ENCODE measurements at places on chromosomes 7 and 10. TPM values are rescaled to one million over a fixed set of nuclear protein-coding genes. Genes with fewer than 3 reads are reported as not detected.

Gene MRPL32
- 57.0 TPM for total RNA-seq

Gene CREB5
- total RNA-seq: 0.90 TPM

Gene MRC1
- 5.3 TPM for total RNA-seq

Gene SFMBT2
- 6.9 TPM for total RNA-seq

Gene VKORC1L1
- 13.3 TPM for total RNA-seq

GRCh38 chr7:36312064-36312914 lies 77.4 kb upstream of the ANLN start:
- H3K27ac ChIP-seq: no peak overlapping the region
- H3K4me1 ChIP-seq: no peaks in the 10 kb centered on the region
- DNase-seq: no peak
- H3K36me3 ChIP-seq: no peaks in the 10 kb centered on the region
- no peak overlapping the region for H3K4me3 ChIP-seq

DNA sequence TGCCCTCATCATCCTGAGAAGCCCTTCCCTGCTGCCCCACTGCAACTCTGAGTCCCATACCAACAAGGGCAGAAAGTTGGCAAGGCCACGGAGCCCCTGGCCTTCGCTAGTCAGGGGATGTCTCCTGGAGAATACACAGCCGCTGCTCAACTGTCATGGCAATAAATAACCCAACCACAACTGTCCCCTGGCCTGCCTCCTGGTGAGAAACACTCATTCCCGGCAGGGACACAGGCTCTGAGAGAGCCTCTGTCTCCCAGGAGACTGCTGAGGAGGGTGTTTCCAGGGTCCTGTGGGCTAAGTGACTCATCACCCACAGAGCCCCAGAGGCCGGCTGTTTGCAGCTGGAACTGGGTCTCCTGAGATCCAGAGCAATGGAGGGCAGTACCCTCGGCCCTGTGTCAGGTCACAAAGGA lies 354.1 kb downstream of the TNS3 start:
- no peak overlapping the region for H3K27ac ChIP-seq
- peaks cover 12% of the 10 kb centered on the region for H3K4me1 ChIP-seq
- H3K4me3 ChIP-seq: no peak overlapping the region
- H3K36me3 ChIP-seq: no peaks in the 10 kb centered on the region
- peak; percentile 25 for DNase-seq

DNA sequence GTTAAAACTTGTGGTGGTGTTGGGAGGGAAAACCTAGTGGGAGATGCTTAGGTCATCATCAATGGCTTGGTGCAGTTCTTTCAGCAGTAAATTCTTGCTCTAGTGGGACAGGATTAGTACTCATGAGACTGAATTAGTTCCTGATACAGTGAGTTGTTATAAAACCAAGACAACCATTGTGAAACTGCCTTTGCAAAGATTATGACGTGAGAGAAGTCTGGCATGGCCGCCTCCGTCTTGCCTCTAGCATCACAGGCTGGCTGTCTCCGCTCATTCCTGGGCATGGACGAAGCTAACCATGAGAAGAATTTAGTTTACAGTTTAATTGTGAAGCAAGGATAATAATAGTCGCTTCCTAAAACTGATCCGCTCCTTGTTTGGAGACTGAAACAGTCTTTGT lies 186.4 kb downstream of the KIF20B start:
- no peaks in the 10 kb centered on the region for H3K27me3 ChIP-seq
- DNase-seq: no peak
- no peaks in the 10 kb centered on the region for H3K36me3 ChIP-seq

- no peaks in the 10 kb centered on the region for H3K36me3 ChIP-seq
- no peak overlapping the region for H3K27ac ChIP-seq
- peaks cover 8% of the 10 kb centered on the region for H3K4me1 ChIP-seq
- no peak for DNase-seq
- H3K27me3 ChIP-seq: no peaks in the 10 kb centered on the region
- no peak overlapping the region for H3K4me3 ChIP-seq
These were observed 61.7 kb downstream of the AUTS2 start for GRCh38 chr7:69659983-69660382.

DNA sequence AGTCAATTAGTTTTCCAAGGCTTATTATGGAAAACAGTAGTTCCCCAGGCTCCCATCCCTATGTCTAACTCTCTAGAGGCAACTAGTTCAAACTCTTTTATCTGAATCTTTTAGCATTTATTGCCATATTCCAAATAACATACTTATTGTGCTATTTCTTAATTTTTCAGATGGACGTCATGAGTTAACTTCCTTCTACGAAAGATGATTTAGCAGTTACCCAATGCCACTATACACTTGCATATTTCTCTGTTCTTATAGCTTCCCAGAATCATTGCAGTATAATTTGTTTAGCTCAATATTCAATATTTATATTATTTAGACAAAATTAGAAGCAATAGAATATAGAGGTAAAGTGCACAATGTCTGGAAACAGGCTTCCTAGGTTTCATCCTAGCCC lies 52.8 kb downstream of the REEP3 start:
- H3K36me3 ChIP-seq: no peaks in the 10 kb centered on the region
- DNase-seq: no peak
- H3K27me3 ChIP-seq: no peaks in the 10 kb centered on the region
- H3K27ac ChIP-seq: peak overlapping the region; percentile 67
- peaks cover 32% of the 10 kb centered on the region for H3K4me1 ChIP-seq

GRCh38 chr10:133361773-133362441 lies 4.1 kb upstream of the FUOM start:
- no peak overlapping the region for H3K27ac ChIP-seq
- H3K27me3 ChIP-seq: peaks cover 6% of the 10 kb centered on the region
- peaks cover 3% of the 10 kb centered on the region for H3K4me1 ChIP-seq

DNA sequence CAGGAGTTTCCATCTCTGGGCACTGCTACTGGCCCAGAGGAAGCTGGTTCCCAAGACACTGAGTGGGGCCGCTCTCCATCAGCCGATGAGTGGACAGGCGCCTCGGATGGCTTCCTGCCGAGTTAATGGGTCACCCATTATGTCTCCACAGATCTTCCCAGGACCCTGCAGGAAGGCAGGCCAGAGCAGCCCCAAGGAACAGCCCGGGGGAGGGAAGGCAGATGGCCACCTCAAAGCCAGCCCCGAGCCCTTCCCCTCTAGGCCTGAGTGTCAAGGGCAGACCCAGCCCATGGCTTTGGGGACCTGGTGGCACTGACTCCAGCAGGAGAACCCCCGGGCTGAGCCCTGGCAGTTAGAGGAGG lies 3.4 kb upstream of the LFNG start:
- peaks cover 7% of the 10 kb centered on the region for H3K27me3 ChIP-seq
- H3K27ac ChIP-seq: no peak overlapping the region
- no peaks in the 10 kb centered on the region for H3K4me1 ChIP-seq
- no peak for DNase-seq
- no peaks in the 10 kb centered on the region for H3K36me3 ChIP-seq
- no peak overlapping the region for H3K4me3 ChIP-seq

DNA sequence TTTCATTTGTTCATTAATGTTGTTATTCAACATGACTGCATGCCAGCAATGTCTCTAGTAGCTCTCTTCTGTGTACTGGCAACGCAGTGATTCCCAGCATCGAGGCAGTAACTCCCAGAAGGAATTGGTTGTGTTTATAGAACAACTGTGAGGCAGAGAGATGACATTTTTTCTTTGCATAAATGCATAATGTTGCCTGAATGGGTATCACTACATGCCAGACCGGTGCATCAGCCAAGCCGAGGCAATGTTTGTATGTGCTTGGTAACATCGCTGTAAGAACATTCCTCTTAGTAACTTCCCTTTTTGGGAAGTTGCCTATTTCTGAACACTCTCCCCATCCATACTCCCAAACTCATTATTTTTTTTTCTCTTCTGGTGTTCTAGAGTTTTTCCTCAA lies 182.9 kb downstream of the HTR7 start:
- H3K4me1 ChIP-seq: no peaks in the 10 kb centered on the region
- no peak overlapping the region for H3K27ac ChIP-seq
- no peak overlapping the region for H3K4me3 ChIP-seq
- no peak for DNase-seq

DNA sequence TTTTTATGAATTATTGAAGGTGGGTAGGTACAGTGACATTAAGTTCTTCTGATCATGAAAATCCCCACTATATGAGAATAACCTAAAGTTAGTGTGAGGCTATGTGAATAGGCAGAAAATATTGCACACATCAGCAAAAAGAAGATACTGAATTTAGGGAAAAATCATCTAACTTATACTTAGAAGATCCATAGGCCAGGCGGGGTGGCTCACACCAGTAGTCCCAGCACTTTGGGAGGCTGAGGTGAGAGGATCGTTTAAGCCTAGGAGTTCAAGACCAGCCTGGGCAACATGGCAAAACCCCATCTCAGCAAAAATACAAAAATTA lies 49.5 kb upstream of the ARHGAP12 start:
- H3K27ac ChIP-seq: no peak overlapping the region
- no peaks in the 10 kb centered on the region for H3K36me3 ChIP-seq
- no peak overlapping the region for H3K4me3 ChIP-seq
- DNase-seq: no peak

DNA sequence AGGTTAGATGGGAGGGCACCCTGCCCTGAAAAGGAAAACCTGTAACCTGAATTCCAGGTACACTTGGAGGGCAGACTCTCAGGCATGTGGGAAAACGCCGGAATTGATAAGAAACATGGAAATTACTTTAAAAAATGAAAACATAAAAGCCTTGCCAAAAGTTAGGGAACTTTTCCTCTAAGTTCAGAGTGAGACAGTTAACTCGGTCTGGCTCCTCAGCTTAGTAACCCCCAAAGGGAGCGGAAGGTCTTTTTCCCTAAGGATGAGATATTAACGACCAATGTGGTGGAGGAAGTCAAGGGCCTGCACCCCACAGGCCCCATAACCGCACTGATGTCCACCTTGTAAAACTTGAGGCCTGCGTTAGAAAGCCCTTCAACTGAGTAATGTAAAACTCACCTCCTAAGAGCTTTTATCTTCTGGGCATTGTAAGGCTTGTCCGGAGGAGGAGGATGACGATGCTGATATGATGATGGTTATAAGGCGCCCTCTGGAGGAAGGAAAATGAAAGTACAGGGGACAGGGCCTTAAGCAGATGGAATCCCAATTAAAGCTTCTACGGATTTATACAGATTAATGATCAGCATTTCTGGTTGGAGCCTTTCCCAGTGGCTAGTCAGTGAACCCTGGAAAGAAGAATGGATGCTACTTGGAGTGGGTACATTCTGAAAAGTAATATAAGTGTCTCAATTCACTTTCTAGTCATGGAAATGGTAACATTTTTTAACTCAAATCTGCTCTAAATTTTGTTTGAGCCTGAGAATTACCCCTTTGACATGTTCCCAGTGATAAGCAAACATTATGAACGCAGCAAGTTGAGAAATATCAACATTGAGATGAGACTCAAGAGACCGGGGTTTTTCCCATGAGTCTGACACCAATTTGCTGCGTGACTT lies 694 bp downstream of the COL1A2 start:
- peak overlapping the region; percentile 44 for H3K4me3 ChIP-seq
- peak; percentile 39 for DNase-seq
- H3K4me1 ChIP-seq: no peaks in the 10 kb centered on the region
- H3K27ac ChIP-seq: peak overlapping the region; percentile 75
- peaks cover 39% of the 10 kb centered on the region for H3K27me3 ChIP-seq
- H3K36me3 ChIP-seq: no peaks in the 10 kb centered on the region

DNA sequence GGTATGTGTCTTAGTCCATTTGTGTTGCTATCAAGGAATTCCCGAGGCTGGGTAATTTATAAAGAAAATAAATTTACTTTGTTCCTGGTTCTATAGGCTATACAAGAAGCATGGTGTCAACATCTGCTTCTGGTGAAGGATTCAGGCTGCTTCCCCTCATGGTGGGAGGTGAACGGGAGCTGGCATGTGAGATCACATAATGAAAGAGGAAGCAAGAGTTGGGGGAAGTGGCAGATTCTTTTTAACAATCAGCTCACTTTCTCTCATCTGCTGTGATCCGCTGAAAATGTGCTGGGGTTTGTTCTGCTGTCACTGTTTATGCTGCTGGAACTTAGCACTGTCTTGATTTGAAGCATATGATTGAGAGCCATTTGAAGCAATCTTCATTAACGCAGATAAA lies 730.0 kb upstream of the SORCS1 start:
- no peak overlapping the region for H3K27ac ChIP-seq
- H3K4me1 ChIP-seq: no peaks in the 10 kb centered on the region
- no peaks in the 10 kb centered on the region for H3K36me3 ChIP-seq
- DNase-seq: no peak

DNA sequence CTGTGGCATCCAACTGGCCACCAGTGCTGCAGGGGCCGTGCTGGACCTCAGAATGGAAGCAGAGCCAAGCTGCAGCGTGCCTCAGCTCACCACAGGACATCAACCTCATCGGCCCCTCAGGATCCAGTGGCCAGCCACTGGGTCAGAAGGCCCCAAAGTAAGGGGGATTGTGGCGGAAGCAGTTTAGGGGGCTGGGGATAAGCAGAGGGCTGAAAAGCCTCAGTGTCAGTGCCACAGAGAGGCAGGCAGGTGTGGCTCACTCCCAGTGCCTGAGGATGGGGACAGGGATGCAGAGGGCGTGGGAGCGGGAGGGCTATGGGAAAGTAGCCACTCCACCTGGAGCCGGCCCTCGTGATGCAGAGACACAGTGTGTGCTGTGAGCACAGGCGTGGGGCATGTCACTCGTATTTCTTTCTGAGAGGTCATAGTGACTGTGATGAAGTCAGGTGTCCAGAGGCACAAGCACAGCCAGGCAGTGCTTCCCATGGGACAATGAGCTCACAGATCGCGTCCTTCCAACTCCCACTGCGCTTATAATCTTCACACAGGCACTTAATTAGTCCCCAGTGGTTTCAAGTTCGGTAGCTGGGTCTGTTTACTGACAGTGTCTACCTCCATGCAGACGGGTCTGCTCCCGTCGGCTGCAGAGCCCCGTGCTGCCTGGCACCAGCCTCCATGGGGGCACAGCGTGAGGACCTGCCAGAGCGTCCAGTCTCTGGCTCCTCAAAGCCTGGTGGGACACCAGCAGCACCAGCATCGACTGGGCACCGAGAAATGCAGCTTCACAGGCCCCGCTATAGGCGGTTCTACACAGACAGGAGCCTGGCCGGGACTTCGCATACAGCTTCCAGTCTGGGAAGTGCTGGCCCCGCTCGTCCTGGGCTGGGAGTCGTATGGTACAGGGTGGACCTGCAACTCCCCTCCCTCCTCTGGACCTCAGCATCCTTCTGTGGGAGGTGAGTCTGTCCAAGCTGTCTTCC lies 42.9 kb upstream of the CNPY1 start:
- no peaks in the 10 kb centered on the region for H3K27me3 ChIP-seq
- no peak overlapping the region for H3K27ac ChIP-seq
- no peaks in the 10 kb centered on the region for H3K36me3 ChIP-seq
- no peak for DNase-seq
- H3K4me1 ChIP-seq: peaks cover 9% of the 10 kb centered on the region
- H3K4me3 ChIP-seq: no peak overlapping the region

- H3K4me1 ChIP-seq: peaks cover 12% of the 10 kb centered on the region
- no peaks in the 10 kb centered on the region for H3K36me3 ChIP-seq
- no peaks in the 10 kb centered on the region for H3K27me3 ChIP-seq
- no peak for DNase-seq
- H3K27ac ChIP-seq: no peak overlapping the region
These were observed 106.6 kb upstream of the CHST15 start for GRCh38 chr10:124200011-124200410.
